ENCODE measurements at places on chromosomes 2 and 18. TPM values are rescaled to one million over a fixed set of nuclear protein-coding genes. Genes with fewer than 3 reads are reported as not detected.
A peak's percentile ranks its signal among the peaks of the same experiment; 100 is the strongest.

DNA sequence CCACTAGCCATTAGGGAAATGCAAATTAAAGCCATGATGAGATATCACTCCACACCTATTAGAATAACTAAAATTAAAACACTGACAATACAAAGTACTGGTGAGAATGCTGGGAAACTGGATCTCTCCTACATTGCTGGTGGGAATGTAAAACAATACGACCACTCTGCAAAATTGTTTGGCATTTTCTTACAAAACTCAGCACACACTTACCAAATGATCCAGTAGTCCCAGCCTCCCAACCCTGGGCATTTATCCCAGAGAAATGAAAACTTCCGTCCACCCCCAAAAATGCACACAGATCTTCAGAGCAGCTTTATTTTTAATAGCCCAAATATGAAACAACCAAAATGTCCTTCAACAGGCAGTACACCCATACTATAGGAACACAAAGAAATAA lies 8.9 kb upstream of the TMSB10 start:
- no peak for DNase-seq

GRCh38 chr2:200471324-200471848 lies 38.5 kb downstream of the KCTD18 start:
- no peak for DNase-seq

- DNase-seq, result no peak
These were observed 232.7 kb upstream of the UBE2E3 start for GRCh38 chr2:180747728-180748127.

DNA sequence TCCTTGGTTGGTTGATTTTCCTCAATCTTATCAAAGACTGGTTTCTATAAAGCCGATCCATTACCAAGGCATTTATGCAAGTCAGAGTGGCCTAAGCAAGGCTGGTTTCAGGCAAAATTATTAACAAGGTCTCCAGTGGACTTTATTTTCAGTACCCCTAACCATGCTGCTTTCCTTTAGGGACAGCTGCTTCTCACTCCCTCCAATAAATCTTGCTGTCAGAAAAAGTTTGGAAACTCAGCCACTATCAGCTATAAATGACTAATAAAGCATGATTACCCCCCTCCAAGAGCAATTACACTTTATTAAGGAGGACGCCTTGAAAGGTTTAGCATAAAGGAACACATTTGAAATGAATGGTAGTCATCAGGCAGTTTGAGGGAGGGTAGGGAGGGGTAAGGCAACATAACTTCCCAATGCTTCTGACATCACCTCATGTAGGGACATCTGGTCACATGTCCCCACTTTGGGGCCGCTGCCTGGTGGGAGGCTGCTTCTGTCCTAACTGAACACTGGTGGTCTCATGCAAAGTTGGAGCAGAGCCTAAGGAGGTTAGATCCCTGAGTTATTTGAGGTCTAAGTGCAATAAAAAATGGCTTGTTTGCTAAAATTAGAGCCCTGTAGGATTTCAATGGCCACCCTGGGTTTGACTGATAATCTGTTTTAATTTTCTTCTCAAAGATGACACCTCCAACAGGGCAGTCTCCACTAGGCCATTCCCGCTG lies 58.0 kb upstream of the TMEM178A start:
- no peak for DNase-seq

Gene CRYBA2
- not detected for total RNA-seq

GRCh38 chr18:36481201-36481657 lies 183.7 kb downstream of the FHOD3 start:
- no peak for DNase-seq

GRCh38 chr18:59873641-59874040 lies 26.2 kb upstream of the PMAIP1 start:
- no peak for DNase-seq

Gene RFX8
- total RNA-seq, result not detected

DNA sequence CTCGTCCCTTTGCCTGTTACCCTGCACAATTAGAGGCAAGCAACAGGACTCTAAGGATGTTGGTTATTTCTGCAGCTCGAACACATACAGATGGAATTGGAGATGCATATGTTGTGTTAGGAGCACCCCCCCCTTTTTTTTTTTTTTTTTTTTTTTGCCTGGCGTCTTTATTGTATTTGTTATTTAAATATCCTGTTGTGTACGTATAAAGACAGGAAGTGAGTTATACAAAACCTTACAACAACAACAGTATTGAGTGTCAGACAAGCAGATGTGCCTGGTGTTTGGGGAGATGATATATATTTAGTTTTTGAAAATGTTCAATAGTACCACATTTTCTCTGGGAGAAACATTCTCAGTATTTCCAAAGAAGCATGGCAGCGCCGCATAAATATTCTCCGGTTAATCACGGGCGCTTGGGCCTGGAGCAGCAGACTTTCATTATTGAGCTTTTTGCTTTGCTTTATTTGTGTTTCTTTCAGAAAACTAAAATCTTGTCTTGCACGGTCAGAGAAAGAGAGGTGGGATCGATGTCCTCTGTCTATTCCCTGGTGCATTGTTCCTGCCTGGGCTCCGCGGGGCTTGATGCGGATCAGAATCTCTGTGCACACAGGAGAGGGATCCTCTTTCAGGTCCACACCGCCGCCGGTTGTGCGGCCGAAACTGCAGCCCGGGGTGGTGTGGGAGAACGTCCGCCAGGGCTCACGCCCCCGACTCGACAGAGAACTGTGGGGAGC lies 23.2 kb upstream of the ZNF516 start:
- DNase-seq, result peak; percentile 76

GRCh38 chr2:191713837-191714236 lies 35.9 kb downstream of the NABP1 start:
- DNase-seq, result no peak

Data from suprapubic skin (tissue), 4 donors.